Activated CD4-positive, alpha-beta T cell treated with anti-CD3 and anti-CD28 coated beads, Interleukin-2, amount 50 U/mL, for 48 hours (primary cell): ENCODE measurements at places on chromosomes 1 and 21.

DNA sequence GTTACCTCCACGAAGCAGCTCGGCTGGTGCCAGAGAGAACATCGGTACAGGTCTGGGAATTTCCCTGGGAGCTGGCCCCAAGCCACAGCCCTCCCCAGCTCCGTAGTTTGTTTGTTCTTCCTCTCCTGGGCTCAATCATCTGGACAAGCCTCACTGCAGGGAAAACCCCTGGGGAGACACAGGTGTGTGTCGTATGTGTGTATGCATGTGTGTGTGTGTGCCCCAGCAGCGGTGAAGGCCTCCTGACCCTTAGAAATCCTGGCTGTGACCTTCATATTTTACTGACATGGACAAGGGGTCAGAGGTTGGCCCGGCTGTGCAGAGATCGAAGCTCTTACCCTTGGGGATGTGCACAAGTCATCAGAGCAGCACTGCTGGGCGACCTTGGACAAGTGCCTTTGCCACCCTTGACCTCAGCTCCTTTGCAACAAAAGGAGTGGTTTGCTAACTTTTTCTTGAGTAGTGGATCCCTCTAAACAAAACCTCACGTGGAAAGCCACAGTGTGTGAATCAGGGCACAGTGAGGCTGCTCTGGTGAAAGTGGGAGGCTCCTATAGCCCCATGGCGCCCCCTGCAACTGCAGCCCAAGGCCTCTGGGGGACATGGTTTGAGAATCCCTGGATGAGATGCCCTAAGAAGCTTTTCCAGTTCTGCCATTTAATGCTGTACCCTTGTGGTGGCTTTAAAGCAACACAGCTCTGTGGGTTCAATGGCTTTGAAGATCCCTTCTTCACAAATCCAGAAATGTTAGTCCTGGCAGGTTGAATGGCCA lies 12.3 kb upstream of the IL22RA1 start:
- peak; percentile 21 for DNase-seq

DNA sequence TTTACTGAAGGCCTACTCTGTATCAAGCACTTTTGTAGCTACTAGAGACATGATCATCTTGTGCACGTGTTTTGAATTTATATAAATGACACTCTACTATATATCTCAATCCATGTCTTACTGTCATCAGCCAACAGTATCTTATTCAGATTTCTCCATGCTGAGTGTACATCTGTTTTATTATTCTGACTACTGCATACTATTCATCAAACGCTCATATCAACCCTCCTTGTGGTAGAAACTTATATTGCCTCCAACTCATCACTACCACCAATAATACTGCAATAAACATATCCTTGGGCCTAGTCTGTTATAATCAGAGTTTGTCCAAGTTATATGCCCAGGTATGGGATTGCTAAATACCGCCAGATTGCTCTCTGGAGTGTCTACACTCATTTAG lies 81.6 kb upstream of the IRF2BP2 start:
- no peak for DNase-seq

- DNase-seq = no peak
Observed at GRCh38 chr1:180083164-180083563, 71.5 kb upstream of the QSOX1 start.

GRCh38 chr21:46029186-46029924 lies 47.8 kb downstream of the COL6A1 start:
- no peak for DNase-seq

DNA sequence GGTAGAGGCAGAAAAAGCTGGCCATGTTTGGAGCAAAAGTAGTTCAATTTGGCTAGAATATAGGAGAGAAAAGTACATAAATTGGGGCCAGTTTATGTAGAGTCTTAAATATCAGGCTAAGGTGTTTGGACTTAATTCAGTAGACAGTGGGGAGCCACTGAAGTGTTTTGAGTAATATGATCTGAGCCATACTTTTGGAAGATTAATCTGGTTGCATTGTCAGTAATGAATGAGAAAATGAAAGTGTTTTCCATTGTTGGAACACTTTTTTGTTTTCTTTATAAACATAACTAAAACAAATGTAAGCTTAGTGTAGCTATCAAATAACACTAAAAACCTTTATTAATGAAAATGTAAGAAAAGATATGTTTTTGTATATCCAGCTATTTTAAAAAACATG lies 42.1 kb downstream of the POU2F1 start:
- DNase-seq = no peak

- peak; percentile 41 for DNase-seq
Observed at GRCh38 chr21:46551636-46552241, 53.1 kb downstream of the S100B start.

- DNase-seq = no peak
Observed at GRCh38 chr1:209491031-209491430, 92.5 kb upstream of the CAMK1G start.

- DNase-seq = no peak
Observed at GRCh38 chr1:58497499-58497898, 49.0 kb downstream of the OMA1 start.

GRCh38 chr1:186304982-186305949 lies 69.8 kb downstream of the TPR start:
- DNase-seq = no peak

DNA sequence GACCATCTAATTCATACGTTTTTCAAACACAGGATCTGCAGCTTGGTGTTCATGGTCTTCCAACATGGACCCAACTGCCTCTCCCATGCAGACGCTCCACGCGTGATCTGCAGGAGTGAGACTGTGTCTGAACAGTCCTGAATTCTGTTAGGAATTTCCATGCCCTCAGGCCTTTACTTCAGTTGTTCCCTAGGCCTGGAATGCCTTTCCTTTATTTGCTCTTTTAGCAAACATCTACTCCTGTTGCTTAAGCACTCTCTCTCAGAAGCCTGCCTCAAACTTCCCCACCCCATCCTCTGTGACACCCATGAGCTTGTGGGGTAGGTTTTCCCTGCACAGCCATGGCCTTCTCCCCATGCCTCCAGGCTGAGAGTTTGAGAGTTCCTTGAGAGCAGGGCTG lies 73.7 kb downstream of the DMRTB1 start:
- no peak for DNase-seq

GRCh38 chr1:238265866-238266265 lies 375.1 kb upstream of the ZP4 start:
- no peak for DNase-seq

GRCh38 chr1:78619803-78620579 lies at the start of gene IFI44L:
IFI44L (plus strand) TSS chr1:78620448; CDS start chr1:78627916, 7,468 bp downstream.
- peak; percentile 64 for DNase-seq

GRCh38 chr1:181105134-181106021 lies 16.9 kb downstream of the IER5 start:
- DNase-seq = peak; percentile 90

- no peak for DNase-seq
Observed at GRCh38 chr1:214473387-214473786, 78.0 kb downstream of the PTPN14 start.
